ENCODE measurements at places on chromosomes 11 and 22. TPM values are rescaled to one million over a fixed set of nuclear protein-coding genes. Genes with fewer than 3 reads are reported as not detected.

- H3K27ac ChIP-seq, result no peak overlapping the region
- peaks cover 5% of the 10 kb centered on the region for H3K4me1 ChIP-seq
- no peak for DNase-seq
- H3K27me3 ChIP-seq, result no peaks in the 10 kb centered on the region
These were observed 147.5 kb downstream of the CRYBB2 start for GRCh38 chr22:25366876-25367466.

GRCh38 chr11:19793326-19793725 lies 80.7 kb downstream of the NAV2 start:
- H3K4me3 ChIP-seq, result no peak overlapping the region
- peaks cover 43% of the 10 kb centered on the region for H3K4me1 ChIP-seq
- H3K27me3 ChIP-seq, result no peaks in the 10 kb centered on the region
- peak; percentile 66 for DNase-seq
- peak overlapping the region; percentile 7 for H3K27ac ChIP-seq

GRCh38 chr11:127965939-127966668 lies 621.3 kb downstream of the ETS1 start:
- DNase-seq, result no peak
- no peak overlapping the region for H3K4me3 ChIP-seq
- H3K27ac ChIP-seq, result no peak overlapping the region
- H3K27me3 ChIP-seq, result no peaks in the 10 kb centered on the region

GRCh38 chr22:48949375-48950149 lies 878.1 kb downstream of the BRD1 start:
- no peaks in the 10 kb centered on the region for H3K27me3 ChIP-seq
- H3K4me1 ChIP-seq, result no peaks in the 10 kb centered on the region
- no peaks in the 10 kb centered on the region for H3K36me3 ChIP-seq
- H3K27ac ChIP-seq, result no peak overlapping the region

- H3K27me3 ChIP-seq, result peaks cover 38% of the 10 kb centered on the region
- DNase-seq, result peak; percentile 11
- H3K4me3 ChIP-seq, result peak within 1 kb of the TSS; percentile 34
- H3K27ac ChIP-seq, result peak within 1 kb of the TSS; percentile 74
- H3K4me1 ChIP-seq, result no peaks in the 10 kb centered on the region
- H3K36me3 ChIP-seq, result no peaks in the 10 kb centered on the region
These were observed at the start of gene TRPC6 for GRCh38 chr11:101583251-101584128. Gene TRPC6, minus strand, starts transcription at chr11:101584007. Its CDS starts 504 bp downstream, at chr11:101583503.

- no peak overlapping the region for H3K27ac ChIP-seq
- H3K4me3 ChIP-seq, result no peak overlapping the region
- no peaks in the 10 kb centered on the region for H3K4me1 ChIP-seq
- no peak for DNase-seq
These were observed 1078.3 kb downstream of the FAM181B start for GRCh38 chr11:81655351-81655750.

DNA sequence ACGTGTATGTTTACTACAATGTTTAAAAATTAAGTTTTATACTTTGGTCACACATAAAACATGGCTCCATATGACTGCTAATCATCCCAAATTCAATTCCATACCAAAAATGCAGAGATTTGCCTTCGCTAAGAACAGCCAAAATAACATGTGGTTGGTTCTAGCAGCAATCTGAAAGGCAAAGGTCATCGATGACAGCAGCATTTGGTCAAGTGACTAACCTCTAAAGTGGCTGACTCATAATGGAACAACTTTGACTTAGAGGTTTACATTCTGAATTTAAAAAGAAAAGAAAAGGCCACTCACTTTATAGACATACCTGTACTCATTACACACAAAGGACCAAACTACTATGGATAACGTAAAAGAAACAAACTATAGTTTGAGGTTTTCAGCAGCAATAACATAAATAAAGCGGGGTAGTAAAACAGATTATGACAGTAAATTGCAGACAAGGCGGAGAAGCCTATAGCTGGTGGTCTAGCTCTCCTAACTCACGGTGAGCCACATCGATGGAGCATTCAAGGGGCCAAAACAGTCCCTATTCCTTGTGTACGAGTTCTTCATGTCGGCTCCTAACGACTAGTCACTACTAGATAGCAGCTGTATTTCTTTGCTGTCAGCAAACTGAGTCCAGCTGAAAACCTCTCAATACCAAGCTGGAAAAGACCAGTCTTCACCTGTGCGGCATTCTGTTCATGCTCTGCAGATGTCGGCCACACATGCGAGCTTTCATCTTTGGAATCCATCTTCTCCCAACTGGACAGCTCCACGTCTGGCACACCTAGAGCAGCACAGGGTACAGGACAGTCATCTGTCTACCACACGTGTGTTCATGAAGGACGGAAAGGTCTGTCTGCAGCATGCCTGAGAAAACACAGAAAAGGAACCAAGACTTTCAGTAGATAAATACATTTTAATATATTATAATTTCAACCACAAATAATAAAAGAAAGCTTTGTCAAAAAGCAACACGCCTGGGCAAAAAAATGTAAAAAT lies 42.1 kb downstream of the PRDM10 start:
- no peaks in the 10 kb centered on the region for H3K27me3 ChIP-seq
- H3K4me1 ChIP-seq, result no peaks in the 10 kb centered on the region
- no peak for DNase-seq
- H3K27ac ChIP-seq, result no peak overlapping the region
- H3K4me3 ChIP-seq, result no peak overlapping the region
- no peaks in the 10 kb centered on the region for H3K36me3 ChIP-seq

- no peaks in the 10 kb centered on the region for H3K36me3 ChIP-seq
- DNase-seq, result no peak
- H3K4me3 ChIP-seq, result no peak overlapping the region
- peaks cover 8% of the 10 kb centered on the region for H3K4me1 ChIP-seq
These were observed 11.5 kb downstream of the CLMP start for GRCh38 chr11:123183391-123184099.

The OR10S1 gene
- not detected for total RNA-seq

The CREB3L1 gene
- 39.9 TPM for total RNA-seq

DNA sequence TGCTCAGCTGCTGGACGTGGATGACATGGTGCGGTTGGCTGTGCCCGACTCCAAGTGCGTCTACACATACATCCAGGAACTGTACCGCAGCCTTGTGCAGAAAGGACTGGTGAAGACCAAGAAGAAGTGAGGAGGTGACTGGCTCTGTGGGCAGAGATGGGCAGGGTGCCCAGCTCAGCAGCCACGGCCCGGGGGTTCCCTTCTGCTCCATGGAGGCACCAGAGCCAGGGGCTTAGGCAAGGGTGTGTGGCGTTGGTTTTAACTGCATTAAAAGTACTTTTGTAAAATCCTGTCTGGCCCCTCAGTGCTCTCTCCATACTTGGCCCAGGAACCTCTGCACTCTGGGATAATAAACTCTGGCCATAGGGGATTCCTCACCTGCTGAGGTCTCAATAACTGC lies 12.6 kb downstream of the SMTNL1 start:
- peaks cover 44% of the 10 kb centered on the region for H3K36me3 ChIP-seq
- no peak overlapping the region for H3K27ac ChIP-seq
- no peaks in the 10 kb centered on the region for H3K27me3 ChIP-seq
- H3K4me3 ChIP-seq, result no peak overlapping the region

The MRGPRX1 gene
- not detected for total RNA-seq

- DNase-seq, result no peak
- no peaks in the 10 kb centered on the region for H3K4me1 ChIP-seq
- H3K36me3 ChIP-seq, result no peaks in the 10 kb centered on the region
- peak overlapping the region; percentile 80 for H3K27ac ChIP-seq
- no peak overlapping the region for H3K4me3 ChIP-seq
- H3K27me3 ChIP-seq, result no peaks in the 10 kb centered on the region
These were observed 21.9 kb upstream of the PARVG start for GRCh38 chr22:44158816-44159215.

DNA sequence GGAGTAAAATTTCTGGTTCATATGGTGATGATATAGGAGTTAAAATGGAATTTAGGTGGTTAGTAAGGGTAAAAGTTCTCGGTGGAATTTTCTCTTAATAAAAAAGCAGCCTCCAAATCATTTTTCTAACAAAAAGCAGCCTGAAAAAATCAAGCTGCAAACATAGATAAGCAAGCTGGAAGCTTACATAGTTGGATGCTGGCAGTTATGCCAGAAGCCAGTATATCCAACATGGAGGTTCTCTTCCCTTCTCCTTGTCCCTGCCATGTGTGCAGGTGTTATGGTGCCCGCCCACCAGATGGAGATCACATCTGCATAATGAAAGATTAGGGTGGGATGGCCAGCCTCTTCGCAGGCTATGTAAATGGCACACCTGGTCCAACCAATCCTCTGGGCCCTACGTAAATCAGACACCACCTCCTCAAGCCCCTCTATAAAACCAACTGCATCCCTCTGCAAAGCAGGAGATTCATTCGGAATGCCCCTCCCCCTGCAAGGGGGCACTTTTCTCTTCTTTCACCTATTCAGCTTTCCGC lies 22.4 kb downstream of the PIWIL3 start:
- no peak for DNase-seq
- no peaks in the 10 kb centered on the region for H3K36me3 ChIP-seq
- H3K4me3 ChIP-seq, result no peak overlapping the region
- no peaks in the 10 kb centered on the region for H3K4me1 ChIP-seq

GRCh38 chr11:123428116-123428715 lies 1.9 kb upstream of the GRAMD1B start:
- DNase-seq, result no peak
- H3K27ac ChIP-seq, result no peak overlapping the region
- no peak overlapping the region for H3K4me3 ChIP-seq
- peaks cover 18% of the 10 kb centered on the region for H3K4me1 ChIP-seq
- H3K27me3 ChIP-seq, result peaks cover 30% of the 10 kb centered on the region

DNA sequence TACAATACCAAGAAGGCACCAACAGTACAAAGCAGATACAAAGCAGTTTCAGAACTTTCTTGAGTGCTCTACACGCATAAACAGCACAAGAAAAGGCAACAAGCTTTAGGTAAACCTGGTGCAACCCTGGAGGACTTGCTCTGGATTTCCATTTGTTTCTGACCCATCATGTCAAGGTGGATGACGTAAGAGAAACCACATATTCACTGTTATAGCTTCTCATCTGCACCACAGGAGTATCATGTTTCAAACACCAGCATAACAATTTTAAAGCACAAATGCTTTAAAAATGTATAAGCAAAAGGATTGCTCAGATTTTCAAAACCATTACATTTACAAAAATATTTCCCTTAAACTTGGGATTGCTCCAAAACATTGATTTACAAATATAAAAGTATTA lies 25.0 kb upstream of the YPEL1 start:
- no peaks in the 10 kb centered on the region for H3K4me1 ChIP-seq
- H3K36me3 ChIP-seq, result peaks cover 23% of the 10 kb centered on the region
- DNase-seq, result no peak
- H3K27ac ChIP-seq, result no peak overlapping the region
- no peak overlapping the region for H3K4me3 ChIP-seq

The WBP2NL gene
- 12.0 TPM for total RNA-seq

DNA sequence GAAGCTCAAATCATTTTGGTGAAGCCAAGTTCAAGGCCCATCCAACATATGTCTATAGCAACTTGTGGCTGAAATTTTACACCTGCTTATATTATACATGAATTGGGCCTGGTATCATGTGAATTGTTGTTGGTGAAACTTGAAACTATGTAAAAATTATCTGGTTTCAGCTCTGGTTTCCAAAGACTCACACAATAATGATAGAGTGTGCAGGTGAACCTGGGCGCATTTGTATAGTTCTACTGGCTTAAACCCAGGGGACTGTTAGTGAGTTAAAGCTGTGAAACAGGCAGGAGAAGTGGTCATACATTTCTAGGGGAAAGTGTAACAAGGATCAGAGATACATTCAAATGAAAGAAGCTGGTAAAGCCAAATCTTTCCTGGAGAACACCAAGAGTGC lies 627.3 kb downstream of the METTL15 start:
- H3K27ac ChIP-seq, result no peak overlapping the region
- H3K27me3 ChIP-seq, result no peaks in the 10 kb centered on the region
- no peak overlapping the region for H3K4me3 ChIP-seq
- no peak for DNase-seq
- H3K4me1 ChIP-seq, result no peaks in the 10 kb centered on the region

- no peak for DNase-seq
- no peak overlapping the region for H3K27ac ChIP-seq
- peaks cover 3% of the 10 kb centered on the region for H3K27me3 ChIP-seq
- no peaks in the 10 kb centered on the region for H3K36me3 ChIP-seq
- H3K4me1 ChIP-seq, result no peaks in the 10 kb centered on the region
These were observed 43.3 kb upstream of the SLC35C1 start for GRCh38 chr11:45761659-45762058.

- no peaks in the 10 kb centered on the region for H3K27me3 ChIP-seq
- no peaks in the 10 kb centered on the region for H3K4me1 ChIP-seq
- H3K27ac ChIP-seq, result no peak overlapping the region
- no peaks in the 10 kb centered on the region for H3K36me3 ChIP-seq
- H3K4me3 ChIP-seq, result no peak overlapping the region
These were observed 19.1 kb downstream of the TOLLIP start for GRCh38 chr11:1290052-1291040.

DNA sequence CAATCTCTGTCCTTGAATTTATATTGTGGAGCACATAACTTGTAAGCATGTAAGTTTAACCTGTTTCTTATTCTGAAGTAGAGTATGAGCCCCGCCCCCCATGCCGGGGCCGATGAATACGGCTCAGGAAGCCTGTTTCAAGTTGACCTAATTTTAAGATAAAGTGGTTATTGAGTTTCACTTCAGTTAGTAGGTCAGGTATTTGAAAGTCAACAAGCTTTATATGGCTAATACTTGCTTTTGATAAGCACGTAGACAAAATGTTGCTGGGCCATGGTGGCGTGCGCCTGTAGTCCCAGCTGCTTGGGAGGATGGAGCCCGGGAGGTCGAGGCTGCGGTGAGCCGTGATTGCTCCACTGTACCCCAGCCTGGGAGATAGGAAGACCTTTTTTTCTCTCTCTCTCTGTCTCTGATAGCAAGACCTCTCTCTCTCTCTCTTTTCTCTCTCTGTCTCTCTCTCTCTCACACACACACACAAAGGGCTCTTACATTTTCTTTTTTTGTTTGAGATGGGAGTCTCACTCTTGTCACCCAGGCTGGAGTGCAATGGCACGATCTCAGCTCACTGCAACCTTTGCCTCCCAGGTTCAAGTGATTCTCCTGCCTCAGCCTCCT lies 14.4 kb downstream of the YWHAH start:
- no peak overlapping the region for H3K27ac ChIP-seq
- peaks cover 9% of the 10 kb centered on the region for H3K4me1 ChIP-seq
- H3K4me3 ChIP-seq, result no peak overlapping the region
- peaks cover 6% of the 10 kb centered on the region for H3K36me3 ChIP-seq
- no peak for DNase-seq

The IRAG1 gene
- 48.8 TPM for total RNA-seq

DNA sequence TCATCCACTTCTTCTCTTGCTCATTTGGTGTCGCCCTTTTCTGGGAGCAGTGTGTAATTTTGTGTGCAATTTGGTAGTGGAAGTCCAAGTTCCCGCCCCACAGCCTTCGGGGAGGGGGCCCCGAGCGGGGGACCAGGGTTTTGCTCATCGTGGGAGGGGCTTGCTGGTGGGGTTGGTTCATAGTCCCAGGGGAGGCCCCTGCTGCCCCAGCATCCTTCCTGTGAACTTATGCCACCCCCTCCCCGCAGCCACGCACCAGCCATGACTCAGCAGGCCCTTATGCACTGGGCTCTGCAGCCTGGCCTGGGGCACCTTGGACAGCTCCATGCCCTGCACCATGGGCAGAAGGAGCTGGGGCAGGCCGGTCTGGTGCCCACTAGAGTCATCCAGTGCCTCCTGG lies 1183.6 kb downstream of the BRD1 start:
- no peaks in the 10 kb centered on the region for H3K36me3 ChIP-seq
- H3K4me3 ChIP-seq, result no peak overlapping the region
- DNase-seq, result no peak
- H3K4me1 ChIP-seq, result no peaks in the 10 kb centered on the region

The NPTXR gene
- total RNA-seq, result 1.1 TPM
